Breast epithelium (tissue), 4 donors: ENCODE measurements at places on chromosomes 12 and 14. TPM values are rescaled to one million over a fixed set of nuclear protein-coding genes. Genes with fewer than 3 reads are reported as not detected.

DNA sequence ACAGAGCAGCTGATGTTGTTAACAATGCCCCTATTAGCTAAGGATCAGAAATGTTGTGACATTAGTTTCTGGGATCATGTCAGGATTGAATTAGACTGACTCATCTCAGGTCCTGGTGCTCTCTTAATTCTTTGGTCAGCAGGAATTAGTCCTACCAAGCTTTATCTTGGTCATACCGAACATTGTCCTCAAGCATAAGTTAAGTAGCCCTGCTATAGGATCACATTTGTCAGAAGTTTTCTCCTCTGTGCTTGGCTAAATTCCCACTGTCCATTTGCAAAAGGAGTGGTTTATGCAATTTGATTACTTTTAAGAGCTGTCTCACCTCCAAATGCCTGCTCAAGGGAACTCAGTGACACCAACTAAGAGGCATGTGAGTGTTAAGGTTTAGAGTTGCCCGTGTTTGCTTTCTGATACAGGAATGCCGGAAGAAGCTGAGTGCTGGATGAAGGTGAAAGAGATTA, 48.4 kb upstream of the IFNG-AS1 start:
- no peak for DNase-seq

GRCh38 chr12:81692008-81692407, 67.1 kb downstream of the PPFIA2 start:
- DNase-seq: no peak

- DNase-seq: no peak
Measured at GRCh38 chr12:95083938-95084337, 10.5 kb upstream of the NR2C1 start.

Gene MMP17
- total RNA-seq: 18.6 TPM

- no peak for DNase-seq
Measured at GRCh38 chr12:462936-463705, 3.4 kb downstream of the B4GALNT3 start.
